ENCODE measurements at places on chromosomes 1 and 21. TPM values are rescaled to one million over a fixed set of nuclear protein-coding genes. Genes with fewer than 3 reads are reported as not detected.

- DNase-seq: no peak
- no peaks in the 10 kb centered on the region for H3K36me3 ChIP-seq
- no peak overlapping the region for H3K27ac ChIP-seq
- H3K4me1 ChIP-seq: no peaks in the 10 kb centered on the region
Observed at GRCh38 chr1:75543705-75544104, 67.2 kb downstream of the SLC44A5 start.

Gene ZNF683
- not detected for total RNA-seq

GRCh38 chr1:116020668-116021272, 44.5 kb downstream of the SLC22A15 start:
- H3K4me1 ChIP-seq: no peaks in the 10 kb centered on the region
- no peaks in the 10 kb centered on the region for H3K27me3 ChIP-seq
- no peak overlapping the region for H3K27ac ChIP-seq
- peaks cover 3% of the 10 kb centered on the region for H3K36me3 ChIP-seq
- H3K4me3 ChIP-seq: no peak overlapping the region
- DNase-seq: no peak

Gene FAM177B
- 3.5 TPM for total RNA-seq

Gene FCER1G
- total RNA-seq: 0.60 TPM

GRCh38 chr1:24995140-24995539, 65.1 kb upstream of the RUNX3 start:
- H3K36me3 ChIP-seq: no peaks in the 10 kb centered on the region
- H3K27me3 ChIP-seq: no peaks in the 10 kb centered on the region
- no peak overlapping the region for H3K27ac ChIP-seq
- DNase-seq: no peak
- no peak overlapping the region for H3K4me3 ChIP-seq

- H3K36me3 ChIP-seq: no peaks in the 10 kb centered on the region
- H3K27me3 ChIP-seq: peaks cover under 1% of the 10 kb centered on the region
- no peak overlapping the region for H3K4me3 ChIP-seq
- H3K27ac ChIP-seq: no peak overlapping the region
- no peaks in the 10 kb centered on the region for H3K4me1 ChIP-seq
Observed at GRCh38 chr1:222168621-222169020, 379.3 kb downstream of the HHIPL2 start.
